ENCODE measurements at places on chromosomes 3 and 15. TPM values are rescaled to one million over a fixed set of nuclear protein-coding genes. Genes with fewer than 3 reads are reported as not detected.

- DNase-seq, result no peak
Measured at GRCh38 chr3:16336825-16337224, 71.8 kb downstream of the OXNAD1 start.

DNA sequence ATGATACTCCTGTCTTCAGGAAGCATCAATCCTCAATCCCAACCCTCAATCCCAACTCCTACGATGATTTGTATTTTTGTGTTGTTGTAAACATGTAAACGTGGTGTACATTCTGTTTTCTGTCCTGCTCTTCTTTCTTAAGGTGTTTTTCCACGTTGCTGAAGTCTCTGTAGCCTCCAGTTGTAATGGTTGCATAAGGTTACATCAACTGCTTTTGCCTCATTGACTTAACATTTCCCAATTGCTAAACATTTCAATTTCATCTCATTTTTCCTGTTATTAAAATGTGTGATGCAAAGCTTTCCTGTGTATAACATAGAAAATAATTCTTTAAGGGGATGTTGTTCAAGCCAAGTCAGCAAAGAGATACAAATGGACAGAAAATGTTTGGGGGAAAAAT is 33.4 kb downstream of the HRH1 start:
- DNase-seq, result no peak

The HIGD2B gene
- not detected for polyA plus RNA-seq

DNA sequence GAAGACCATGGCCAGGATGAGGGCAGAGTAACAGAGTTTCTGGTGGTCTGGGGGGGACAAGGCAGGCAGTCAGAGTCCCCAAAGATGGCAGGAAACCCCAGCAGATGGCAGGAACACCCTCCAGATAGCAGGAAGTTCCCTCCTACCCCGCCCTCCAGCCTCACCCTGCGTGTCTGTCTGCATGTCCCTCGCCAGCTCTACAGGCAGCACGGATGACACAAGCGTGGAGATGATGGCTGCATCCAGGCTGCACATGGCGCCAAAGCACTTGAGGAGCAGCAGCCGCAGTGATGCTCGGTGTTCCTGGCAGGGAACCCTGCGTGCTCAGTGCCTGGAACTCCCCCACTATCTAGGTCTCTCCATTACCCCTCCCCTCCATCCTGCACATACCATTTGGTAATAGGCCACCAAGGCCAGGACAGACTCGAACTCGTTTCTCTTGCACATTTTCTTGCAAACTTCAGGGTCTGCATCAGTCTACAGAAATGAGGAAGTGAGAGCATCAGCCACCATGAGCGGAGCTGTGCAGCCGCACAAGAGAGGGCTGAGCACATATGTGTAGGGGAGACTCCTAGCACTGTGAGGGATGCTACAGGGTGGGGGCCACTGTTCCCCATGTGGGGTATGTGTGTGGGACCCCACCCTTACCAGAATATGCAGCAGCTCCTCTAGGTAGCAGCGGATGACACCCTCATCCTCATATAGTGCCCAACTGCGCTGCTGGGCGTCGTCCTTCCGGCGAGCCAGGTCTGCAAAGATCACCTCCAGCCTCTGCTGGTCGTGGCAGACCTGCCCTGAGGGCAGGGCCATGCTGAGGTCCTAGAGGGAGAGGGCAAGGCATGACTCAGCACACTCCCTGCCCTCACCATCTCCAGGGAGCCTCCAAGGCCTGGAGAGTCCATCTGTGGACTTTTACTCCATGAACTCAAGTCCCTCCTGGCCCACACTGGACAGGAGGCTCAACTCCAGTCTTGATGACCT is 6.0 kb downstream of the NCKIPSD start:
- no peak for DNase-seq

The AHSG gene
- not detected for polyA plus RNA-seq

GRCh38 chr15:69954666-69955065 is 143.1 kb downstream of the TLE3 start:
- no peak for DNase-seq

DNA sequence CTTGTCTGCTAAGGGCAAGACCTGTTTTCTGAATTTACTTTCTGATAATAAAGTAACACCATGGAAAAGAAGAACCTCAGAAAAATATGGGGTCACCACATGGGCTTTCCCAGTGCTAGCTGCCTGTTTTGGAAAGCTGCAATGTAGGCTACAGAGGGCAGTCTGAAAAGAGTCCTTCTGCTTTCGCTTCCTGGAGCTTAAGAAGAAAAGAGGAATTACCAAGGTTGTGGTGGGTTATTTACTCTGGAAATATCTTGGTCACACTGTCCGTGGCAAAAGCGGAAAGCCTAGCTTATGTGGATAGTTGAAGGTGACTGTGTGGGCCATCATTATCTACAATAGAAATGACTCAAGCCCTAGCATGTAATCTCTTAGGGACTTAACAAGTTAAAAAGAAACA is 31.7 kb upstream of the IP6K2 start:
- DNase-seq, result peak; percentile 71

DNA sequence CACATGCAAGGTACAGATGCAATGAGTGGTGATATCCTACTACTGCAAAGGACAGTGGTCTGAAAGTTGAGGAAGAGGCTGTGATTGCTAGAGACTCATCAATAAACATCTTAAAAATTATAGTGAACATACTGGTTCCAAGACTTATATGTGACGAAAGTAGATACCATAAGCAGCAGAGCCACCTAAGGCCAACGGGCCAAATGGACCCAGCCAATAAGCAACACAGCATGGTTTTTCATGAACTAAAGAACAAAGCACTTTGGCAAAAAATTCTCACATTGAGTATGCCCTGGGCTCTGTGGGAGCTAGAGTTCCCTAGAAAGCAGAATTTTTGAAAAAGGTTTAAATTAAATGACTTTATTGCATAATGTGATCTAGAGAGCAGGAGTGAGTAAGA is 272.1 kb downstream of the SI start:
- no peak for DNase-seq

DNA sequence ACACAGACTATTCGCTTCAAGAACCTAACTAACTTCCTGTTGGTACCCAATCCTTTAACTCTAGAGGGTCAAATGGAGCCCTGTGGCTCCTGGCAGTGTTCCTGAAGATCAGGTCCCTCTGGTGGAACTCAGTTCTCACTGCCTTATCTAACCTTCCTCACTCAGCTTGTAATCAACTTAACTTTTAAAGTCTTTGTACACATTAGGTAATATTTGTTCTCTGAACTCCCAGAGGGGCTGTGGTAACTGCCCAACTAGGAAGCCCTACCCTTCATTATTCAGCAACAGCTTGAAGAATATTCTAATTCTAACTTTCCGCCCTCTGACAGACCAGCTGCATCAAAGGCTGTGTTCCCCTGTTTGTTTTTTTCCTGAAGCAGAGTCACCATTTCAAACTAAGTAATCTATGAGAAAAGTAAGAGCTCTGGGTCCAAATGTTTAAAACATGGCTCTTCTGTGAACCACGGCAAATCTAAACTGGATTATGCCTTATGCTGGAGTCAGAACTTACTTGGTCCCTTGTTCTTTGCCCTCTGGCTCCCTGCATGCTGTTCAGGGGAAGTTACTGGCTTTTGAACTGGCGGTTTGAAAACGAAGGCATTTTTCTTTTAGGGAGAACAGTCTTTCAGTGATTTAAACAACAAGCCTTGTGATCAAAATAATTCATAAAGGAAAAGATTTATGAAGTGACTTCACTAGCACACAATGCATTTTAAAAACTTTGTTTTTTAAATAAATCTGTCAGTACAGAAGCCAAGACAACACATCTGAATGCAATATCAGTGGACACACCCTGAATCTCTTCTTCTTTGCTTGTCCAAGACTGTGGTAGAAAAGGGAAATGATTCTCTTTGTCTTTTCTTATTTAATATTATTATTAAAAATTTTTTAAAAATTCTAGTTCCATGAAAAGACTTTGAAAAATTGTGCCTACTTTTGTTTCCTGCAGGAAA is 365.6 kb downstream of the TIGIT start:
- no peak for DNase-seq

GRCh38 chr3:186170516-186170915 is 61.6 kb upstream of the ETV5 start:
- DNase-seq, result no peak

DNA sequence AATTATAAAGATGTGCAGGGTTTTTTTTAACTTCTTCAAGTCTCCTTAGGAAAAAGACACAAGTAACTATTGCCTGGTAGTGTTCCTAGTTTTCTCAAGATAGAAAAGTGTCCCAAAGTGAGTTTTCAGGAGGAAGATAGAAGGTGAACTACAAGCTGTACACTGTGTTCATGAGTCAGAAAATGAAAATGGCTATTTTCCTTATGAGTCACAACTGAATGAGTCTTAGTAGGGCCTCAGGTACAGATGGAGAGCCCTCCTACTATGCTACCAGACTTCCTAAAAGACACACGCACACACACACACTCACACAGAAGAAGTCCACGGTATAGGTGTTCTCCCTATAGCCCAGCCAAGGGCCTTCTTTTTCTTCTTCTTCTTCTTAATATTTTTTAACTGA is 3.1 kb downstream of the MYO1E start:
- DNase-seq, result peak; percentile 56

- DNase-seq, result no peak
Measured at GRCh38 chr15:80679167-80679803, 15.8 kb upstream of the ABHD17C start.

DNA sequence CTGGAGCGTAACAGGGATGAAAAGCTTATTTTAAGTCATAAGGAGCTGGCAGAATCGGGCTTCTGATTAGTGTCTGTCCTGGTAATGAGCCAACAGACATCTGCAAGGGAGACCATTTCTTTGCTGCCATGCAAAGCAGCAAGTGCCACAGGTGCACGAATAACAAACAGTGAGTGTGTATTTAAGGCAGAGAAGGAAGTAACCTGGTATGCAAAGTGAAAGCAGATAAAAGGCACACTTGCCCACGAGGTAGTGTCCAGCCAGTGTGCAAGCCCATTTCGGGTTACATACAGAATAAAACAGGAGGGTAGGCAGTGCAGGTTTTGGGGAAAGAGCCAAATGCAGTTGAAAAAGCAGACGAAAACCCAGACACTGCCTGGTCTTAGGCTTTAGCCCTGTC is 1153.7 kb downstream of the SI start:
- no peak for DNase-seq

DNA sequence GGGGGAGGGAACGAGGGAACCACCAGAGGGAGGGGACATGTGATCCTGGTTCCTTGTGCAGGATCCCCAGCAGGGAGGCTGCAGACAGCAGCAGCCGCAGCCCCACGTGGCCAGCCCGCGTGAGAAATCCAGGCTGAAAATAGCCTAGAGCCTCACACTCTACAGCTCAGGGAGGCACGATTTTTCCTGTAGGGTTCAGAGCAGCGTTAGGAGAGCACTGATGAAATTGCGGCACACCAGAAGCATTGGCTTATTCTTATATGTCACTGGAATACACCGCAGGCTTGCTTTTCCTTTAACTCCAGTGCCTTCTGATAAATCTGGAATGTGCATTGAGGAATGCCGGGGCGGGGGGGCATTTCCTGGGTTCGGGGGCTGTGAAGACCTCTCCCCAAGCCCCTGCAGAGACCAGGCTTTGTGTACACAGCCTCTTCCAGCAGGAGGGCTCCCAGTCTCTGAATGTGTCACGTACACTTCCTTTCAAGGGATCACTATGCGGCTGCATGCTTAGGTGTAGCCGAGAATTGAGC is 193.0 kb downstream of the ATP10A start:
- DNase-seq, result no peak

GRCh38 chr15:80151148-80151547 is 1.7 kb upstream of the FAH start:
- no peak for DNase-seq

GRCh38 chr3:56823421-56823926 is 21.7 kb upstream of the ARHGEF3 start:
- no peak for DNase-seq

All from CD14-positive monocyte (primary cell).